GM19239 (cell line): ENCODE measurements at places on chromosomes 11 and 22.

DNA sequence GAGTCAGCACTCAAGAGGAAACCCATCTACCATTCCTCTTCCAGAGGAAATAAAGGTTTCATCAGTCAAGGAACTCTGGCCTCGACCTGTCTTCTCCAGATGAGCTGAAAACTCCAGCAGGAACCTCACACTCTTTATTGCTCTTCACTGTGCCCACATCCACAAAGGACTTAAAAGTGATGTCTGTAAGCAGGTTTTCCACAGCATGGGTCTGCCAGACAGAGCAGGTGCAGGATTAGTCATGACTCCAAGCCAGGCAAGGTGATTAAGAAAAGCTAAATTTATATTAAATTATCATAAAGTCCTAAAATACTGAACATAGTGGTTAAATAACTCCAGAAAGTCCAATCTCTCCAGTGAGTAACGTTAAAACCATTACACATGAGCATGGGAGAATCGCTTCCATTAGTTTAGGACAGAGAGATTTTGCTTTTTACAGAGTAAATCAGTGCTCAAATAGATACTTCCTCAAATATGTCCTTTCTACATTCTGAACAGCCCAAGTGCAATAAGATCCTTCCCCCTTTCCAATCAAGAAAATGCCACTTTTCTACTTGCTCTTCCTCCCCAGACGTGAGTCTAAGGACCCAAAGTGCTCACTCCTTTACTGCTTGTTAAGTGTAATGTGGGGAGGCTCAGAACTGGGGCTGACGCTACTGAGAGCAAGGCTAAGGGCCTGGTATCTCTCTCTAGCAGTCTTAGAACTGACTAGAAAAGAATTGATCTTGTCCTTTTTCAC lies 10.7 kb upstream of the CKAP5 start:
- no peak for DNase-seq

DNA sequence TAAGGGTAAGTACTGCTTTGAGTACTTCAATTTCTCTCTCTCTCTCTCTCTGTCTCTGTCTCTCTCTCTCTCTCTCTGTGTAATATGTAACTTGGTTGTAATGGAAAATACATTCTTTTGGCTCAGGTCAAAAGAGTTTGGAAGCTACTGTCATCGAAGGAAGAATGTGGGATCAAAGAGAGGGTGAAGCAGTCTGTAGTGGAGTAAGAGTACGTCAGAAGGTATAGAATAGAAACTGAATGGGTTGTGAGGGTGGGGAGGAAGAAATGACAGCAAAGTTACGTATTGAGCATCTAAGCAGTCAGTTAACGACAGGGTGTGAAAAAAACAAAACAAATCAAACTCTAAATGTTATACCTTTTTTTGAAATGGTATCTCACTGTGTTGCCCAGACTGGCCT lies 10.0 kb downstream of the NCAM1 start:
- DNase-seq: no peak

- no peak for DNase-seq
Measured at GRCh38 chr11:118679483-118679882, at the start of gene TREH. TSS of gene TREH (minus strand) at chr11:118679650. CDS start at chr11:118679627, 23 bp downstream.

DNA sequence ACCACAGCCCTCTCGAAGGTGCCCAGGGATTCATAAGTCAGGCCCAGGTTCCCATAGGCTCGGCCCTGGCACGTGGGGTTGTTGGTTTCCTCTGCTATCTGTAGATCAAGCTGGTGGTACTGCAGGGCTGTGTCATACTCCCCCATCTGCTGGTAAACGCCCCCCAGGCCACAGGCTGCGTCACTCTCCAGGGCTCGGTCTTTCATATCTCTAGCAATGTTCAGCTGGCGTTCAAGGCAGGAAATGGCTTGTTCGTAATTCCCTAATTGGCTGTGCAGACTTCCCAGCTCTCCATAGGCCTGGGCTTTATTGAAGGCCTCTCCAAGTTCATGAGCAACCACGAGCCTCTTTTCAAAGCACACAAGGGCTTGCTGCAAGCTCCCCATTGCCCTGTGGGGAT lies 186.4 kb upstream of the PITPNB start:
- DNase-seq: no peak
